ENCODE measurements at places on chromosomes 11 and 22.

GRCh38 chr11:115924744-115925567 lies 420.7 kb upstream of the CADM1 start:
- DNase-seq = no peak

- no peak for DNase-seq
Measured at GRCh38 chr11:78429209-78429608, 11.6 kb upstream of the GAB2 start.

DNA sequence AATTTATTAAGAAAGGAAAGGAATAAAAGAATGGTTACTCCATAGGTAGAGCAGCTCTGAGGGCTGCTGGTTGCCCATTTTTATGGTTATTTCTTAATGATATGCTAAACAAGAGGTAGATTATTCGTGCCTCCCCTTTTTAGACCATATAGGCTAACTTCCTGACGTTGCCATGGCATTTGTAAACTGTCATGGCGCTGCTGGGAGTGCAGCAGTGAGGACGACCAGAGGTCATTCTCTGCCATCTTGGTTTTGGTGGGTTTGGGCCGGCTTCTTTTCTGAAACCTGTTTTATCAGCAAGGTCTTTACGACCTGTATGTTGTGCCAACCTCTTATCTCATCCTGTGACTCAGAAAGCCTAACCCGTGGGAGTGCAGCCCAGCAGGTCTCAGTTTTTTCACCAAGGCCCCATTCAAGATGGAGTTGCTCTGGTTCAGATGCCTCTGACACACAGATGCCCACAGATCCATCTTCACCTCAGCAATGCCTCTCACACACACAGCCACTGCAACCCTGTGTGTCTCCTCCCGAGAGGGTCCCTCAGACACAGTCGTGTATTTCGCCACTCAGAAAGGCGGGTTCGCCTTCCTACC lies 16.4 kb upstream of the JAM3 start:
- DNase-seq = no peak

GRCh38 chr11:9972989-9973388 lies 309.1 kb downstream of the SWAP70 start:
- DNase-seq = peak; percentile 74

DNA sequence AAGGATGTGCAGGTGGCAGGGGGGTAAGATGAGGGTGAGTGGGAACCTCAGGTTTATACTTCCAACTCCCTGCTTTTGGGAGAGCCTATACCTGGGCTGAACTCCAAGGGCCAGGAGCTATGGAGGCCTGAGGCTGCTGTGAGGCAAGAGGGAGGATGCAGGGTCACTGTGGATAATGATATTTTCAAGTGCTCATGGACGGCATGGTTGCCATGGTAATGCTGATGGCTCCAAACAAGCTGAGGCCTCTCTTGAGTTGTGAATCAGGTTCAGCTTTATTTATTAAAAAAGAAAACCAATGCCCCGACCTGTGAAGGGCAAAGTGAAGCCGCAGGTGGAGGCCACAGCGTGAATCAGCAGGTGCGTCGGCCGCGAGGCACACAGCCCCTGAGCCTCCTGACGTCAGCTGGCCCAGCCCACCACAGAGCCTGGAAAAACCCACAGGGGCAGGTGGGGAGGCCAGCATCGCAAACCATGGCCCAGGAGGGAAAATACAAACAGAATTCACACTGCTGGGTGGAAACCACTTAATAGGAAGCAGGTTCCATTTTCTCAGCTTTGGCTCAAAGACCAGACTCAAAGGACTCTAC lies 17.4 kb upstream of the CREB3L1 start:
- DNase-seq = no peak

GRCh38 chr22:31496735-31497146 lies 405 bp downstream of the SFI1 start:
- DNase-seq = peak; percentile 54

- DNase-seq = no peak
Measured at GRCh38 chr11:29271616-29272015, 745.2 kb downstream of the KCNA4 start.

GRCh38 chr11:33449798-33450197 lies 192.6 kb downstream of the HIPK3 start:
- no peak for DNase-seq

- DNase-seq = no peak
Measured at GRCh38 chr11:127238321-127238720, 237.8 kb upstream of the KIRREL3 start.

DNA sequence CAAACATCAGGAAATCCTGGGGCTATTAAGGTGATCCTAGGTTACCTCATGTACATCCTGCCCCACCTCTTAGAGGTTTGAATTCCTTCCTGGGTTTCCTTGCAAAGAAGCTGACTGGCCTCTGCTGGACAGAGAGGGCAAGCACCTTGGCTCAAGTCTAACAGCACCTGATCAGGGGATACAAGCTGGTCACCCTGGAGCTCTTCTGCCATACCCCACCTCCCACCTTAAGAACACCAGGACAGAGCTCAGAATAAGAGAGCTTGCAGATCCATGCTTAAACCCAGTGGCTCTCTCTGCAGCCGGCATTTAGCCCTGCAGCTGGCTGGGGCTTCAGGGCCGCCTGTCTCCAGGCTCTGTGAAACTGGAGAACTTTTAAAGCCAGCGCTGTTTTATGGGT lies 386.6 kb upstream of the NARS2 start:
- DNase-seq = peak; percentile 16

DNA sequence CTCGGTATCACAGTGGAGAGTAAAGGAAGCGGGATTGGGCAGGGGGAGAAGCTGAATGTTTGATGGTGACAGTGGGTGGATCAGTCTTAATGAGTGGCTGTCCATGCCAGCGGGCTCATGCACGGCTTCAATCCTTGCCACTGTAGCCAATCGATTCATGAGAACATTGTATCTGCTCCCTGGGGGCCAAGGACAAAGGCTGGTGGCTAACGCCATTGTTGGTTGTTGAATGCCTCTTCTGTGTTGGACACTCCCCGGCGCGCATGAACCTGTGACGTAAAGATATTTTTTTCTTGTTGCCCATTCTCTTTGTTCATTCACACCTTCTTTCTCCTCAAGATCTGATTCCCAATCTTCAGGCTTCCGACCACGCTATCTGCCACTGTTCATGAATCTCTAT lies 20.9 kb upstream of the ATXN10 start:
- no peak for DNase-seq

- DNase-seq = no peak
Measured at GRCh38 chr11:60347084-60347797, 20.2 kb downstream of the MS4A6E start.

DNA sequence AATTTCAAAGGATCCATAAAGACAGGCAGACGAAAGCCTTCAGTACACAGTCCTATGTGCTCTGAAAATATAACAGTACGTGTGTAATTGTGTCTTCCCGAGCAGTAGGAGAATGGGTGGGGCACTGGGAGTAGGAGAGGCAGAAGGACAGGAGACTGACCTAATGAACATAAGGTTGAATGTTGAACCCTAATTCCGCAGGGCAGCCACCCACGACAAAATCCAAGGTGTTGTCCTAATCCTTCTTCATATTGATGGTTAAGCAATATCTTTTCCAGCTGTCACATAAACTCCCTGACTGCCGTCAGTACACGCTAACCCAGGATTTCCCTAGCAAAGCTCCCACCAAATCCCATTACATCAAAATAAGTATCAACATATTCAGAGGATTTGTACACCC lies 34.5 kb downstream of the SPATA19 start:
- DNase-seq = no peak

- no peak for DNase-seq
Measured at GRCh38 chr11:35109827-35110226, 29.1 kb upstream of the CD44 start.

DNA sequence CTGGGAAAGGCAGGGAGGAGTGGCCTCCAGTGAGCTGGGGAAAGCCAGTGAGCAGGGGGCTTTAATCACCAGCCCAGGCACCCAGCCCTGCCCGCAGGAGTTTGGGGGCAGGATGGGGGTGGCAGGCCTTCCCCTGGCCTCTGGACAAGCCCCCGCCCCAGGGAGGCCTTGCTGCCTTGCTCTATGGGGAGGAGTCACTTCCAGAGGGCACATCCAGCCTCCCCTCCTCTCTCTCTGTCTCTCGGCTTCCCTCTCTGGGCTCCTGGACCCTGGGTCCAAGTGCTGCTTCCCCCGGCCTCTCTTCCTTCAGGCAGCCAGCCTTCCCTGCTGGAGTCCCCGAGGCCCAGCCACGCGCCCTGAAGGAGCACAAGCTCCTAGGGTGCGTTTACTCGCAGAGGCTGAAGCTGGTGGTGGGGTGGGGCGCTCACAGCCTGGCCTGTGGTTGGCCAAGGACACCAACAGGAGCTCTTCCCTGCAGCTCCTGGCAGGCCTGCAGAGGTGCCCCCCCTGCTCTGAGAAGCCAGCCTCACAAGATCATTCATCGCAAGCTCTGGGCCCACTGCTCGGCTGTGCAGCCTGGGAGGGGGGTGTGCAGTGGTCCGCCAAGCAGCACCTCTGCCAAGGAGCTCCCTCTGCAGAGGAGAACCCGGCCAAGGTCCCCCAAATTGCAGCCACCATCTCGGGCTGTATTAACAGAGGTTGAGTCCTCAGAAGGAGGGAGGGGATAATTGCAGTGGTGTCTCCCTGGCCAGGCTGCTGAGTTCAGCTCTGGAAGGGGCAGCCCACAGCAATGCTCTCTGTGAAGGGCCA lies 25.4 kb downstream of the OSBPL5 start:
- peak; percentile 67 for DNase-seq

DNA sequence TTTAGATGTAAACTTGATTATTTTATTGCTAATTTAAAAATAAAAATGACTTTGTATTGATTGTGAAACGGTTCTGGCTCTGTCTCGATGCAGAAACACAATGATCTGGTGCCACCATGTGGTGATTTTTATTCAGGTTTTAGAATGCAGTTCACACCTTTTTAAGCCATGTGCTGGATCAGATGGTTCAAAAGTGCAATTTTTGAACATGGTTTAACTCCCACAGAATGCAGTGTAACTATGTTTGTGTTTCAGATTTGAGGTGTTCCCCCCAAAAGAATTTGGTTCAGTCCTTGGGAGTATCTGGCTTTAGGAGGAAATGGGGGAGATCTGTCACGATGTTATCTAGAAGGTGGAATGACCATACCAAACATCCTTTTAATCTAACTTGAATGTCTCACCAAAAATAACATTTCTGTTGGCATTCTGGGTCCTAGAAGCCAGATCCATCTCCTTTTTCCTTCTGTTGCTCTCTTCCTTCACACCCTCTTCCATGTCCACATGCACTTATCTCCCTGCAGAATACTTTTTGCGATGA lies 7.9 kb downstream of the MRPL16 start:
- DNase-seq = peak; percentile 68

DNA sequence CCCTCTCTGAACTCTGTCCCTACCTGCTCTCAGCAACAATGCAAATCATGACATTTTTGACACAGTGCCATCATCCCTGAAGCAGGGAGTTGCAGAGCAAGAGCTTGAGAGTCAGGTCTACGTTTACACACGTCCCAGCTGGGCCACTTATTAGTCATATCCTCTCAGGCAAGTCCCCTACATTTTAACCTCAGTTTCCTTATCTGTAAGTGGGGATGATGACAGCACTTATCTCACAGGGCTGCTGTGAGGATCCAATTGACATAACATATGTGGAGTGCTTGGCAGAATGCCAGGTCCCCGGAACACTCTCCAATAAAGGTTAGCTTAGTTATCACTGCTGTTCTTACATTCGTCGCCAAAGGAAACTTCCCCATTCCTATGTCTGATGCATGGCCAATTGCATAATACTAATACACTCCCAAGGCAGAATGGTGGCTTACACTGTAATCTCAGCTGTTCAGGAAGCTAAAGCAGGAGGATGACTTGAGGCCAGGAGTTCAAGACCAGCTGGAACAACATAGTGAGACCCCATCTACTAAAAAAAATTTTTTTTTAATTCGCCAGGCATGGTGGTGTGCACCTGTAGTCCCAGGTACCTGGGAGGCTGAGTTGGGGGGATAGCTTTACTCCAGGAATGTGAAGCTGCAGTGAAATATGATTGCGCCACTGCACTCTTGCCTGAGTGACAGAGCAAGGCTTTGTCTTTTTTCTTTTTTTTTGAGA lies 16.6 kb downstream of the ASCC2 start:
- peak; percentile 94 for DNase-seq

GRCh38 chr22:20254975-20255946 lies 12.9 kb downstream of the RTN4R start:
- peak; percentile 23 for DNase-seq

DNA sequence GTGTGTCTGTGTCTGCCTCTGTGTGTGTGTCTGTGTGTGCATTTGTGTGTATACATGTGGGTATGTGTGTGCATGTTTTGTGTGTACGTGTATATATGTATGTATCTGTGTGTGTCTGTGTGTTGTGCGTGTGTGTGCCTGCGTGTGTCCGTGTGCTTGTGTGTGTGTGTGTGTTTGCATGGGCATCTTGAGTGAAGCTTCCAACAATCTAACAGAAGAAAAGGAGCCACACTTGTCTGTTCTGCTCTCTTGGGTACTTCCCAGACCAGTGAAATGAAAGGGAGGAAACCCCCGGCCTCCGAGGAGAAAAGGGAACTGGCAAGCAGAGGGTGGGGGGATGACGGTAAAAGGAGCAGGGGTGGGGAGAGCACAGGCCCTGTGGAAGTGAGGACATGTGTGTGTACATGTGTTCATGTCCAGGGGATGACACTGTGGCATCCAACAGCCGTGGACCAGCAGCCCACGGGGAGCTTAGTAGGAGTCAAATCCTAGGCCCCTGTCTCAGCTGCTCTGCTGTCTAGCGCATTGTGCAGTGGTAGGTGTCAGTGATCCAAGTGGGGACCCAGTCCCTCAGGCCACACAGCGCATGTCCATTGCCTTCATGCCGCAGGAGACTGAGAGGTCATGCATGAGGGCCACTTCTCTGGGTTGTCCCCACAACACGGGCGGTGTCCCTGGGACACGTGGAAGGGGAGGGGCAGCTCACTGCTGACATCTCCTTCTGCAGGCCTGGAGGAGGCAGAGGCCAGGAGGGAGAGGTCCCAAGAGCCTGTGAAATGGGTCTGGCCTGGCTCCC lies 8.1 kb downstream of the CSF2RB start:
- peak; percentile 58 for DNase-seq

- peak; percentile 78 for DNase-seq
Measured at GRCh38 chr11:47161134-47161854, 15.4 kb downstream of the ARFGAP2 start.

GRCh38 chr22:33020721-33021120 lies 37.5 kb downstream of the SYN3 start:
- no peak for DNase-seq

DNA sequence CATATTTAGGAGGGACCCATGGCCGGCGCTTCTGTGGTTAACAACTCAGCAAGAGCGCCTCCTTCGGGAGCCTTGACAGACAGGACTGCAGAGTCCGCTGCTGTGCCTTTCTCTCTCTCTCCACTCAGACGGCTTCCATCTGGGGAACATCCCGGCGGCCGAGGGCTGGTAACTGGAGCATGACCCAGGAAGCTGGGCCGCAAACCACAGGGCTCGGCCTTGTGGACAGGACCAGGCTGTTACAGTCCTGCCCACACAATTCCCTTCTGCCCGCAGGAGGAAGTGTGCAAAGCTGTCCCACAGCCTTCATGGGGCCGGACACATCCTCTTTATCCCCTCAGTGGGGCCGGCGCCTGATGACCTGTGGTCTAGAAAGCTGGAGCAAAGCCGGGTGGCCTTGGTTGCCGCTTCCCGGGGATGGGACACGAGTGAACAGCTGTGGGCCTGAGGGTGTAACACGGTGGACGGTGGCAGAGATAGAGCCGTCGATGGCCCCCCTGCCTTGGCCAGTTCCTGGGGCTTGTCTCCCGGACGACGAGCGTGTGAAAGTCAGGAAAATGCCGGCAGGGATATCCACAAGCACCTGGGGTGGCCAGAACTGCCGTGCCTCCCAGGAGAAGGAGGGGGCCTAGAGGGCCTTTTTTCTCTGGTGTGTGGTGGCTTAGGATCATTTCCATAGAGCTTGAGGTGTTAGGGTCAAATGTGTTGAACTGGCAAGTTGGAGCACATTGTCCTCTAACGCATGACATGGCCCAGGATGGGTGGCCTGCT lies 50.1 kb downstream of the FBLN1 start:
- peak; percentile 90 for DNase-seq
